CD4-positive, alpha-beta T cell treated with Interleukin-4 for 1 hour (primary cell): ENCODE measurements at places on chromosomes 1 and 21.

DNA sequence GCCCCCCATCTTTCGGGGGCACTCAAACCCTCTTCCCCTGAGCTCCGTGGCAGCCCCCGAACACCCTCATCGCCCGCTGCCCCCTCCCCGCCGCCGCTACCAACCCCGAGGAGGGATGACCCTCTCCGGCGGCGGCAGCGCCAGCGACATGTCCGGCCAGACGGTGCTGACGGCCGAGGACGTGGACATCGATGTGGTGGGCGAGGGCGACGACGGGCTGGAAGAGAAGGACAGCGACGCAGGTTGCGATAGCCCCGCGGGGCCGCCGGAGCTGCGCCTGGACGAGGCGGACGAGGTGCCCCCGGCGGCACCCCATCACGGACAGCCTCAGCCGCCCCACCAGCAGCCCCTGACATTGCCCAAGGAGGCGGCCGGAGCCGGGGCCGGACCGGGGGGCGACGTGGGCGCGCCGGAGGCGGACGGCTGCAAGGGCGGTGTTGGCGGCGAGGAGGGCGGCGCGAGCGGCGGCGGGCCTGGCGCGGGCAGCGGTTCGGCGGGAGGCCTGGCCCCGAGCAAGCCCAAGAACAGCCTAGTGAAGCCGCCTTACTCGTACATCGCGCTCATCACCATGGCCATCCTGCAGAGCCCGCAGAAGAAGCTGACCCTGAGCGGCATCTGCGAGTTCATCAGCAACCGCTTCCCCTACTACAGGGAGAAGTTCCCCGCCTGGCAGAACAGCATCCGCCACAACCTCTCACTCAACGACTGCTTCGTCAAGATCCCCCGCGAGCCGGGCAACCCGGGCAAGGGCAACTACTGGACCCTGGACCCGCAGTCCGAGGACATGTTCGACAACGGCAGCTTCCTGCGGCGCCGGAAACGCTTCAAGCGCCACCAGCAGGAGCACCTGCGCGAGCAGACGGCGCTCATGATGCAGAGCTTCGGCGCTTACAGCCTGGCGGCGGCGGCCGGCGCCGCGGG, 837 bp downstream of the FOXD3 start:
- peak; percentile 51 for DNase-seq

GRCh38 chr1:156368889-156369684, at the start of gene RHBG:
RHBG (plus strand) TSS chr1:156369211; CDS start chr1:156369250, 39 bp downstream.
- DNase-seq: peak; percentile 18

GRCh38 chr1:6121021-6121421, 59.1 kb downstream of the CHD5 start:
- DNase-seq: no peak

- no peak for DNase-seq
These were observed 36.9 kb upstream of the CD2 start for GRCh38 chr1:116717318-116717717.

DNA sequence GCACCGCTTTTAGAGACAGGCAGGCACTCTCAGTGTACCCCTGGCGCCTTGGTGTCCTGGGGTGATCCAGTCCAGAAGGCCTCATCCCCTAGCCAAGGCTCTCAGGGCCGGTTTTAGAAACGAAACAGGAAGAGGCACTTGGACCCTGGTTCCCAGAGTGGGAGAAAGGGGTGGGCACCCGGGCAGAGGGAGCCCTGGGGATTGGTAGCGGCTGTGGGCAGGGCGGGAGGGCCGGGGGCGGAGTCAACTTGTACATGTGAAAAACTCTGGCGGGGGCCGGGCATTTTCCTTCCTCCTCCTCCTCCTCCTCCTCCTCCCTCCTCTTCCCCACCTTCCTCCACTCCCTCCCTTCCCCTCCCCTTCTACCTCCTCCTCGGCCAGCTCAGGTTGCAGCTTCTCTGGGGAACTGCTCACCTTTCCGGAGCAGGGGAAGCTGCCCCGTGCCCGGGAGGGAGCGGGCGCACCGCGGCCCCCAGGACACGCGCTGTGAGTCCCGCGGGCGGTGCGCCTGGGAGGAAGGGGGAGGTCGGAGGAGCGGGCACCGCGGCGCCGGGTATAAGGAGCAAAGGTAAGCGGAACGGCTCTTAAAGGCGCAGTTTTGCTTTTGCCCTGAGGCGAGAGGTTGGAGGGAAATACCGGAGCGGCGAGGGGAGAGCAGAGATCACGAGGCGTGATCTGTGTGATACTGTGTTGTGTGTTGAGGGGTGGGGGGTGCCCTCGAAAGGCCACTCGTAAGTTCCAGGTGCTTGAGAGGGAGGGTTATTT, at the start of gene CDK18:
Gene CDK18, plus strand, starts transcription at position 359 of the 765 bp plus-strand sequence. CDS start 18,499 bp downstream, outside the sequence.
- DNase-seq: peak; percentile 44

GRCh38 chr1:18203645-18204044, 96.0 kb downstream of the IGSF21 start:
- no peak for DNase-seq
